Activated T-cell treated with anti-CD3 and anti-CD28 coated beads for 4 hours (primary cell): ENCODE measurements at places on chromosomes 11 and 22.

- no peak for DNase-seq
Observed at GRCh38 chr11:20590381-20590780, 9.0 kb upstream of the SLC6A5 start.

DNA sequence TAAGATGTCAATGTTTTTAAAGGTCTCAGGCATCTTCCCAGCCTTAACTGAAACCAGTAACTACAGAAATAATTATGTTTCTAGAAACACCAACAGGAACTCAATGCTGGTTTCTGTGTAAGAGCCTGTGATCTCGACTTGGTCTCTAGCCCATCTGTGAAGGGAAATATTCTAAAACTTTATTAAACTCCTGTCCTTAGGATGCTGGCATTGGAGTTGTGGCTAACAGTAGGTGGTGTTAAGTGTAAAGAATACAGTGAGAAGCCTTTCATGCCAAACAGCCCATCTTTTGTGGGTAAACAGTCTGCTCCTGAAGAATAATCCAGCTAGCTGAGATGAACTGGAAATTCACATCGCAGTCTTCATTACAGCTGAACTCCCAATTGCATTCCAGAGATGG is 133.2 kb downstream of the ADAMTS15 start:
- no peak for DNase-seq

DNA sequence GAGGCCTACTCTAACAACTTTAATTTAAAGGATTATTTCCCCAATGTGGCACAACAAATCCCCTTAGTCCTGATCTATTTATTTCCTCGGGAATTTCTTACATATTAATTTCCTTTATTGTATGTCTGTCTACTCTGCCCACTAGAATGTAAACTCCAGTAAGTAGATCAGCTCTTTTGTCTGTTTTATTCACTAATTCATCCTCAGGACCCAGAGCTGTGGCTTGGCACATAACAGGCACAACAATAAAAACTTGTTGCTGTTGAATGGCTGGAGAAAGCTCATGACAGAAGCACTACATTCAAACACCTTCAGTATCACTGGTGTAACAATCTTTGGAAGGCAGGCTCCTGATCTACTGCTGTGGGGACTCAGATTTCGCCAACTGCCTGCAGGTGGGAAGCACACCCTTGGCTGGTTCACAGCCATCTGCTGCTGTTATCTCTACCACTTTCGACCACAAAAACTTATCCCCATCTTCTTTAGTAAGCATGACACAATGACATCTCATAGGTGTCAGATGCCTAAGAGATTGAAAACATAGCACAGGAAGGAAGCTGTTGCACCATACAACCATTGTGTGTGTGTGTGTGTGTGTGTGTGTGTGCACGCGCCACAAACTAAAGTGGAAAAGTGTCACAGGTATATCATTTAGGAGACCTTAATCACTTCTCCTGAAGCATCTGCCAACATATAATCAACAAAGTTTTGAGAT is 11.9 kb downstream of the HIRA start:
- no peak for DNase-seq

DNA sequence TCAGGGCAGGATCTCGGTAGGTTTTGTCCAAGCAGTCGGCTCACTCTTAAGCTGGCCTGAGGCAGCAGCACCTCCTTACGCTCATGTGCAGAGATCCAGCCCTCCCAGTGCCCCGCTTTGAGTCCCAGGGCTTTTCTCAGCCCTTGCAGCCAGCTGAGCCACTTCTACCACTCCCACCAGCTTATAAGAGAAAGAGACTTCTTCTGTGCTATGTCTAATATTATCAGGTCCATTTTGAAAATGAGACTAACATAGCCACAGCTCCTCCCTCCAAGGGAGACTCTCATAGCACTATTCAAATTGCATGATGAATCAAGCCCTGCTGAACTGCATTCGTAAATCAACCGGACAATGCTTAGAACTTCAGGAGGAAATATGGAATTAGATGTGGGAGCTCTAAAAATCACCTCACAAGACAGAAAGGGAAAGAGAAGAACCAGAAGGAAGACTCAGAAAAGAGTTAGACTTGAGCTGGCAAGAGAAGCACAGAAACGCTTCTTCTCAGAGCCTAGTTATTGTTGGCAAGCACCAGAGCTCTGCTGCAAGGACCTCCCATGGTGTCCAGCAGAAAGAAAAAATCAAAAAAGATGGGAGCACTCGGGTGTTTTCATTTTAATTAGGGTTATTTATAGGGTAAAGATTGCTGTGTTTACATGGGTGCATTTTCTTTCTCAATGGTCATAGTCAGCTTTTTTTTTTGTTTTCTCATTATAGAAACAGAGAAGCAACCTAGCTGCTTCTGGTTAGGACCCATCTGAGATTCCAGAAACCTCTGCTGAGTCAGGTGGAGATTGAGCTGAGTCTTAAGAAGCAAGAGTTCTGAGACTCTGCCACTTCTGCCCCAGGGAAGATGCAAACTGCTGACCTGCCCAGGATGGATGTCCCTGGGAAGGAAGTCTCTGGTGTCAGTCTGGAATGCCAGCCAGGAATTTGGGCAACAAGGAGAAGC is 181.4 kb downstream of the ETS1 start:
- DNase-seq = no peak

DNA sequence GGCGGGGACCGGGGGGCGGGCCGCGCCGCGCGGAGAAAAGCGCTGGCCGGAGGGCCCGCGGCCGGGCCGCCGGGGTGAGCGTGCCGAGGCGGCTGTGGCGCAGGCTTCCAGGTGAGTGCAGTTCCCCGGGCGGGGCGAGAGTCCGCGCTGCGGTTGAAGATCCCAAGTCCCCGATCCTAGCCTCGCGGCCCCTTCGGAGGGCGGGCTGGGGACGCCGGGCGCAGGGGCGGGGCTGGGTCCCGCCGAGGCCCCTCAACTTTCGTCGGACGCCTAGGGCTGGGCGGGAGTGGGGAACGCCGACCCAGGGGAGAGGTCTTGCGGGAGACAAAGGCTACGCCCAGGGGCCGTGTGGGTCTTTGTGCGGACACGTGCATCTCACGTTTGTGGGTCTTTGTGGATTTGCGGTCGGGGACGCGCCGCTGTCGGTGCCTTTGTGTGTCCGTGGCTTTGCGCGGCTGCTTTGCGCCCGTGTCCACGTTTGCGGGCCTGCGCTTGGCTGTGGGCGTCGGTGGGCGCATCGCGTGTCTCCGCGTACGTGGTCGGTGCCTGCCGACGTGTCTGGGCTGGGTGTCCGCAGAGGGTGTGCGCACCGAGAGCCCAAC is at the start of gene TSKU:
Gene TSKU (plus strand): TSS at position 63 of the 602 bp plus-strand sequence. CDS start 12,261 bp downstream, outside the sequence.
- no peak for DNase-seq

DNA sequence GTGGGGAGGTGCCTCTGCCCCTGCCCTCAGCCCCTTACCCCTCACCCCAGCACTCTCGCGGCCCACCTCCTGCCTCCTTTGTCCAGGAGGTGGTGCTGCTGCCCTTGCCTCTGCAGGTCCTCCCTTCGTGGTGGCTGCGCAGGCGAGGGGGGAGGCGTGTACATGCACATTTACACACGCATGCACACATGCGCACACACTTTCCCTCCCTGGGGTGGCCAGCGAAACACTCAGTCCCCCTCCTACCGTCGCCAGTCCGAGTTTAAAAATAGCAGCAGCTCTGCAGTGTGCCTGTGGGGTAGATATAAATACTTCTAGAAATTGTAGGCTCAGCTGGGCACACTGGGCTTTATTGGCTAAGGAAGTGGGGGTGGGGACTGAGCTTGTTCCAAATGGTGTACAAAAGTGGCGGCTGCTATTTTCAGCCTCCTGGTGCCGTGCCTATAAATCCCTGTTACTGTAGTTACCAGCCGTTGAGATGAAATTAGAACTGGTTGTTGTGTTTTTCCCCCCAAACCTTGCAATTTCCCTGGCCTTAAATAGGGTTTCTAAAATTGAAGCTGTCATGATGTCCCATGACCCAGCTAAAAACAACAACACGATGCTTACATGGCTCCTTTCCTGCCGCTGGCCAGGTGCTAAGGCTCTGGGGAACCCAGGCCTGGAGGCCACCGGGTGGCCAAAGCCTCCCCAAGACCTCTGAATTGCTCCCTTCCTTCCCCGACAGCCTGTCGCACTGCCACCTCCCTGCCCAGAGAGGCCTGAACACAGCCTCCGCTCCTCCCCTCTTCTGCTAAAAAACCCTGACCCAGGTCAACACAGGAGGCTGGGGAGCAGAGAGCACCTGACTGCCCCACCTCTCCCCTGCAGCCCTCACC is 12.4 kb downstream of the PICK1 start:
- no peak for DNase-seq

GRCh38 chr11:47442514-47442913 is 6.4 kb downstream of the RAPSN start:
- DNase-seq = no peak

DNA sequence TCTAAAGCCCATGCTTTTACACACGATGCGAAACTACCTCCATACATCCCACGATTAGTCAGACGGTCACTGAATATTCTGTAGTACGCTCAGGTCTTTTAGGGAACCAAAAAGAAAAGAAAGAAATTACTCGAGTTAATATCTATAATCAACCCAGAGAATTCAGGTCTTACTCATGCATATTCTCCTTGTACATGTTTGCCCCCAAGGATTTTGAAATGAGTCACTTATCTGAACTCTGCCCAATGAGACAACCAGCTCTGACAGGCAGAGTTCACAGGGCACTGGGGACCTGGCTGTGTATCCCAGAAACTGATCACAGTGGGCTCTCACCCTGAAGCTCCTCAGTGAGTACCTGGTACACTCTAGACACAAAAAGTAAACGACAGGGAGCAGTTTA is 29.2 kb downstream of the RASSF10 start:
- no peak for DNase-seq

GRCh38 chr11:72380132-72380503 is 54.2 kb downstream of the CLPB start:
- DNase-seq = no peak

DNA sequence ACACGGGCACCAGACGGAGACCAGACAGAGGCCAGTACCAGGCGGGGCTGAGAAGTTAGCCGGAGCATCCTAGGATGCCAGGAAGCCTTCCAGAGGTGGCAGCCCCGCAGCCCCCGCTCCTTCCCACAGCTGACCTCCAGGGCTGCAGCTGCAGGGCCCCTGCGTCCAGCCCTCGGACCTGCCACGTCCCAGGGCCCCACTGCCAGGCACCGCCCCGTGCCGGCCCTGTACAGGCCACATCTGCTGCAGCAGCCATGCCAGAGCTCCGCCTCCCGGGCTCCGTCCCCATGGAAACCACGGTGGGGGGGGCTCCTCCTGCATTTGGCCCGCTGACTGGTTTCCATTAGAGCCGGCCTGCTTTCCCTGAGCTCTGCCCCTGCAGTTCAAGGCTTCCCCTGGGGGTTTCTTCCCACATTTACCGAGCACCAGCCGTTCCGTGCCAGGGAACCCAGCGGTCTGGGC is 62.5 kb upstream of the PPARA start:
- no peak for DNase-seq

- no peak for DNase-seq
Observed at GRCh38 chr22:28544431-28544868, 135.2 kb downstream of the TTC28 start.

GRCh38 chr22:49855251-49855911 is 1.7 kb downstream of the ZBED4 start:
- DNase-seq = no peak

- DNase-seq = no peak
Observed at GRCh38 chr11:126920833-126921232, 79.7 kb downstream of the KIRREL3 start.

- DNase-seq = no peak
Observed at GRCh38 chr11:67033661-67034166, 10.8 kb downstream of the SYT12 start.

- no peak for DNase-seq
Observed at GRCh38 chr11:12019337-12019736, 10.9 kb upstream of the DKK3 start.

- no peak for DNase-seq
Observed at GRCh38 chr11:86174101-86175046, 70.2 kb upstream of the EED start.

- DNase-seq = no peak
Observed at GRCh38 chr11:106137758-106138157, 60.3 kb downstream of the AASDHPPT start.

- DNase-seq = no peak
Observed at GRCh38 chr22:27915986-27916385, 3.1 kb downstream of the PITPNB start.

DNA sequence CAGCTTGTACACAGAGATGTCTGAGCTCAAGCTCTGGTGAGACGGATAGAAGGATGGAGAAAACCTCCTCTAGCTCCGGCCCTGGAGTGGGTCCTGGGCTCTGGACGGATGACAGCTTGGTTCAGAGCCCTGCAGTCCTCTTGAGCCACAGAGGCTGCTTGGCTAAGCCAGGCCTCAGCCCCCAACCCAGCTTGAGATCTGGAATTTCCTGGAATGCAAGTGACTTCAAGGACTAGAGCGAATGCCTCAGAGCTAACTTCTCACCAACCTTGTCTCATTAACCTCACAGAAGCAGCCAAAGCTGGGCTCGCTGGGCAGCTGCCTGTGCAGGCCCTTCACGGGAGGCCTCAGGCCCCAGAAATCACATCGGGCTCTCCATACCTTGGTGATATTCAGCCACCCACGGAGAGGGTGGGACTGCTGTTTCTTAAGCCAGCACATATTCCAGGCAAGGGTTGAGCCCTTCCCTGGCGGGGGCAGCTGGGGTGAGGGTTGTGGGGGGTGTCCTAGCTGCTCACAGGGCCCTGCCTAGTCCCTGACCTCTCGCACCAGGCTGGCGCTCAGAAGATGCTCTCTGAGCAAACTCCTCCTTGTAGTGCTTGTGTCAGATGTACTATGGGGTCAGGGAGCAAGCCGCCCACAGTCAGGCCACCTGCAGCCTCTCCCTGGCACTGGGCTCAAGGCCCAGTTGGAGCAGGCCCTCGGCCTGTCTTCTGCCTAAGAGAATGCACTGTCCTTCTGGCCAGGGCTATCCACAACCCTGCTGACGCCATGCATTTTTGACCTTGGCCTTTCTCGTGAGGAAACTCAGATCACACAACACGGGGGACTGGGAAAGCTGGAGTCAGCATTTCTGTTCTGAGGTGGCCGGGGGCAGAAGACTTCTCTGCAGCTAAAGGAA is 73.6 kb upstream of the TTLL12 start:
- no peak for DNase-seq

DNA sequence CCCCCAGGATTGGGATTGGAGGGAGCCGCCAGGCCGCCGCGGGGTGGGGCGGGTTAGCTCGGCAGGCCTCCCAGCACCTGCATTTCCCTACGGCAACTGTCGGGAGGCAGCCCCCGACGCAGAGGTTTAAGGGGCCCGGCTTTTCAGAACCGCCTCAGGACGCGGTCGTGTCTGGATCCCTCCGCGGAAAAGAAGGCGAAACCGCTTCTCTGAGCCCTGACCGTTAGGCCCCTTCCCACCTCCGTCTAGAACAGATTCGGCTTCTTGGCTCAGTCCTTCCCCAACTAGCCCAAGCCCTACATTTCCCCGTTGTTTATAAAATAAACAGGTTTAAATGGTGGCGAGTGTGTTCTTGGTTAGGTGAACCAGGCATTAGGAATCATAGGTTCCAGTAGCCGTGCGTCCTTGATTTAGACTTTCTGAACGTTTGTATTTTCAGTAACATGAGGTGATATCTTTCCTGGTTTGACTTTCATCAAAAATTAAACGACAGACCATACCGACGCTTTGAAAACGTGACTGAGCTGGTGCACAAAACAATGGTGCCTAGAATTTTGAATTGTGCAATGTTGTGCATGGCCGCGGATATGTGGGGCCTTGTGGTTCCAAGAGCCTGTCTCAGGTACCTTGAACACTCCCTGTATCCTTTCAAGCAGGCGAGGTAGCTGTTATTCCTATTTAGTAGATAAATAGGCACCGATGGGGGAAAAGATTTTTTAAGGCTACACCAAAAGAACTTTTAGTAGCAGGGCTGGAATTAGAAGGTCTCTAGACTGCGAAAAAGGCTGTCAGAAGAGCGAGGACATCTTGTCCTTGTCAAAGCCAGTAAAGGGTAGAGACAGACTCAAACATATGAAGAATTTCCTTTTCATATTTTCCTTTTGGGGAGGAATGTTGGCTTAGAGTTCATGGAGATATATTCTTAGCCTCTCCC is 1.2 kb upstream of the HSPA8 start:
- no peak for DNase-seq
